ENCODE measurements at places on chromosomes 4 and X.
A peak's percentile ranks its signal among the peaks of the same experiment; 100 is the strongest.

GRCh38 chr4:176792326-176793059 is at the start of gene VEGFC:
TSS of gene VEGFC (minus strand) at chr4:176792922. CDS start at chr4:176792311, 611 bp downstream.
- DNase-seq = peak; percentile 64

GRCh38 chr4:183348706-183349659 is 26.8 kb upstream of the CLDN24 start:
- DNase-seq = no peak

GRCh38 chr4:27881705-27882104 is 1021.1 kb downstream of the STIM2 start:
- DNase-seq = no peak

- no peak for DNase-seq
Measured at GRCh38 chr4:121093261-121093660, 20.9 kb upstream of the NDNF start.

DNA sequence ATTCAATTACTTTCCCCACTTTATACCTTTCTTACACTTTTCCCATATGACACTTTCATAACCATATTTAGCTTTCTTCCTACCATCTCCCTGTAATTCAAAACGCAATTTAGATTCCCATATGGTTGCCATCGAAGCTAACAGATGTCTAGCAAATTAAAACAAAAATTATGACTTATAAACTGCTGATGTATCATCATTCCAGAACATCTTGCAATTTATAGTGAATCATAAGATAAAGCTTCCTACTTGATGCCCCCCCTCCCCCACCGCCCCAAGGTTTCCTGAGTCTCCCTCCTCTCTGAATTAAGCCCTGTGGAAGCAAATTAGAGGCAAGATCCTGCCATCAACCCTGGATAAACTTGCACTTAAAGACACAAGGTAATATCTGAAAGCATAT is 5.4 kb downstream of the TSPAN5 start:
- no peak for DNase-seq

- DNase-seq = no peak
Measured at GRCh38 chr4:107917500-107917899, 13.8 kb upstream of the CYP2U1 start.

- DNase-seq = no peak
Measured at GRCh38 chr4:111934314-111934713, 210.9 kb upstream of the FAM241A start.

DNA sequence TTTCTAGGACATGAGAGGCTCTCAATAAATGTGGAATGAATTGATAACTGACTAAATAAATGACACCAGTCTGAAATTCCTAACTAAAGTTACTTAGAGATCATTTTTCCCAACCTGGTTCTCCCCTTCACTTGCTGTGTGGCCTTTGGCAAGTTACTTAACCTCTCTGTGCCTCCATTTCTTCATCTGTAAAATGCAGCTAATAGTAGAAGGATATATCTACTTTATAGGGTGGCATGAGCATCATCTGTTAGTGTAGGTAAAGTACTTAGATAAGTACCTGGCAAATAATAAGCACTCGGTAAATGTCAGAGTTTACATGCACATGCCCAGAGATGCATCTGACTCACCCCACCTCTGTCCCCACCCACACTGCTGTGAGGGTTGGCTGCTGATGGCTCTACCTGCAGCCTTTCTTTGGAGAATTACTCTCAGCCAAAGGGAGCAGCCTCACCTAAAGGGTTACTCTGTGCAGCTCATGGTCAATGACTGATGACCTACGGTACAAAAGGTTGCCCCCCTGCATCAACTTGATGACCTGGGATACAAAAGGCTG is 139.3 kb downstream of the CHIC2 start:
- no peak for DNase-seq

GRCh38 chrX:16125520-16126149 is 2.3 kb downstream of the GRPR start:
- no peak for DNase-seq

- DNase-seq = no peak
Measured at GRCh38 chrX:5084279-5084678, 1144.4 kb downstream of the NLGN4X start.

DNA sequence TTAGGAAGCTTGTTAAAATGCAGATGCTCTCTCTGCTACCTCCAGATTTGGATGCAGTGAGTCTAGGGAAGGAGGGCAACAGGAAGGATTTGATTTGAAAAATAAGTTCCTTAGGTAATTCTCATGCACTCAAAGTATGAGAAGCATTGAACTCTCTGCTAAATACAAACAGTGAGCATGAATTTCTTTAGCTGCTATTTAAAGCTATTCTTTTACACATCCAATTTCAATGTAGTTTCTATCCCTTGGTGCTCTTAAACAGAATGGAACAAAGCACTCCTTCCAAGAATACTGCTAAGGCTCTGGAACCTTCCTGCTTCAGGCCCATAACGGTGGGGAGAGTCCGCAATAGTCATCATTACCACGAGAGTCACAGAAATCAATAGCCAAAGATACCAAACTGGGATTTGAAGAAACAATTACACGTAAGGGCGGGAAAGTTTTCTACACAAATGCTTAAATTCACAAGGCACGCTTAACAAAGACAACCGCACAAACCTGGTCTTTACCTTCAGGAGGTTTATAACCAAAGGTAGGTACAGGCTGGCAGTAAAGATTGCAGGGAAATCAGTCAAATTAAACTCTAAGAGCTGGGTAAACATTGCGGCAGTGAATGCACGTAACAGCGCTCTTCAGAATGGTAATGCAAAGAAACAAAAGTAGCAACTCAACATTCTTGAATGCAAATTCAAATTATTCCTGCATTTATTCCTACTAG is 123.2 kb upstream of the NAP1L5 start:
- no peak for DNase-seq

GRCh38 chr4:152408514-152409327 is 127.2 kb downstream of the FBXW7 start:
- DNase-seq = peak; percentile 40

GRCh38 chr4:150106886-150107285 is 28.6 kb downstream of the DCLK2 start:
- DNase-seq = no peak

DNA sequence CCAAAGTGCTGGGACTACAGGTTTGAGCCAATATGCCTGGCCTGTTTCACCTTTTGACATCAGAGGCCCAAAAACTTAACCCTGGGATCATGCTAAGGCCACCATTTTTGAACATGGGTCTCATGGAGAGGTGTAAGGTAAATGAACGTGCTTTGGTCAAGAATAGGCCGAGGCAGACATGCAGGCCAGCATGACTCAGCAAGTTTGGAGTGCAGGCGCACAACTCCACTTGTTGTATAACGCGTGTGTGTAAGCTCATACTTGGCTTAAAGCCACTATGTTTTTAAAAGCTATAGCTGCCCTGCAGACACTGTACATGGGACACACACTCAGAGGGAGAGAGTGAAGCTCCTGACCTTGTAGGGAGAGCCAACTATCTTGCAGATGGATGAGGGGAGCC is 43.8 kb upstream of the HPSE start:
- DNase-seq = no peak

DNA sequence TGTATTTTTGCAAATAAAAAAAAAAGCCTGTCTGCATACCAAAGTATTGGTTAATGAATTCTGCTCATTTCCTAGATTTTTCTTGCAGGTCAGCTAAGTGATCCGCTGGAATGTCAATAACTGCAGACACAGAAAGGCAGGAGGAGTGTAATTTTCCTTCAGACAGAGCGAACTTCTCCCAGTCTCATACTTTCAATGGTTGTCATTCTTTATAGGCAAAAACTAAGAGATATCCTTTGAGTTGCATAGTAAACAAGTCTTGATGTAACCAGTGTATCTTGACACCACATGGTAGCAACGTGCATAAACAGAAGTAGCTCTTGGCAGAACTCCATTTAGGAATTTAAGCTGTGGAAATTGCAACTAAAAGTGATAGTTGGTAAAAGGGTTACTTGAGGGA is 8.2 kb downstream of the CAPN6 start:
- no peak for DNase-seq
